ENCODE measurements at places on chromosomes 1 and 21. TPM values are rescaled to one million over a fixed set of nuclear protein-coding genes. Genes with fewer than 3 reads are reported as not detected.

Gene CELA3B
- total RNA-seq: not detected

Gene FCRLA
- not detected for total RNA-seq

Gene AMY1A
- not detected for total RNA-seq

Gene GLMP
- total RNA-seq: 50.5 TPM

Gene MPZ
- total RNA-seq: 1.9 TPM

Gene LRIG2
- 41.8 TPM for total RNA-seq

Gene NPHS2
- not detected for total RNA-seq

Gene DARS2
- 49.9 TPM for total RNA-seq

Gene PDIK1L
- total RNA-seq: 3.0 TPM

Gene AIM2
- 2.1 TPM for total RNA-seq

Gene DNAJC28
- total RNA-seq: 5.0 TPM

Gene PLA2G2A
- total RNA-seq: 0.97 TPM

Gene UBL4B
- total RNA-seq: not detected

Gene BACE2
- total RNA-seq: 6.8 TPM

Gene PERM1
- total RNA-seq: not detected

Gene CITED4
- 18.7 TPM for total RNA-seq

Gene AMPD1
- total RNA-seq: not detected

Gene LAMTOR2
- total RNA-seq: 35.2 TPM

Gene TTC13
- total RNA-seq: 9.4 TPM

Gene LGR6
- 0.66 TPM for total RNA-seq

Gene B3GALT5
- total RNA-seq: 31.7 TPM

Gene SLC1A7
- not detected for total RNA-seq

Gene TRAF5
- total RNA-seq: 17.8 TPM

All from GM23338 (cell line).